A549 (cell line): ENCODE measurements at places on chromosomes 16 and 17.
A peak's percentile ranks its signal among the peaks of the same experiment; 100 is the strongest.

DNA sequence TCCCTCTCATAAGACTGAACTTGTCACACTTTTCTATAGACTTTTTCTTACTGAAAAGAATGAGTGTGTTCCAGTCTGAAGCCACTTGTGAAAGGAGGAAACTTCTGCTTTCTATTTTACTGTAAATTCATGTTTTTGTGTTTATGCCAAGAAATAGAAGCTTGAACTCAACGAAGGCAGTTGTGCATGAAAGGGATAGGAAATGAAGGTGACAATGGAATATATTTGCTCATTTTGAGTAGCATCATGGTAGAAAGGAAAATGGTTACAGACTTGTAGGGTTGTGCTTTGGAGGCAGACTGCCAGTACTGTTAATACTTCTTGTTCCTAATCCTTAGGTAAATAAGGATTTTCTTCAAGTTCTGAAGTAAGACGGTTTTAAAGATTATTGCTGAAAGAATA lies 8.1 kb downstream of the CLTC start:
- no peak for DNase-seq

- DNase-seq = peak; percentile 56
Measured at GRCh38 chr16:89453501-89454321, 36.6 kb downstream of the ANKRD11 start.

- no peak for DNase-seq
Measured at GRCh38 chr17:57236686-57237299, 19.5 kb upstream of the MSI2 start.

DNA sequence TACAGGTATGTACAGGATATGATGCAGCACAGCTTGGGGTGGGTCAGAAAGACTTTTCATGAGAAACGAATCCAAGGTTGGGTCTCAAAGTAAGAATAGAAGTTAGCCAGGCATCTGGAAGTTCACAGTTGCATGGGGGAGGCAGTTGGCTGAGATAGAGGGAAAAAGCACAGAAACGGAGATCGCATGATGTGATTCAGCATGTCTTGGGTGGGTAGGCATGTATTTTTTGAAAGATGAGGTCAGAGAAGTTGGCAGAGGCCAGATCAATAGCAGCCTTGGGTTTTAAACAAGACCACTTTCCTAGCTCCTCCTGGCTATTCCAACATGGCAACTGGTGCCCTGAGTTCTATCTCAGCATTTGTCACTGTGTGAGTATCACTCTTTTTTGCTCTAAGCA lies 67.2 kb downstream of the PCTP start:
- DNase-seq = no peak

GRCh38 chr17:74712756-74713155 lies at the start of gene CD300LF:
Gene CD300LF (minus strand): TSS chr17:74712923. CDS start chr17:74712866, 57 bp downstream.
- DNase-seq = no peak

- DNase-seq = no peak
Measured at GRCh38 chr16:87601401-87601981, 817 bp upstream of the JPH3 start.

GRCh38 chr16:68490829-68491575 lies 42.7 kb upstream of the SMPD3 start:
- peak; percentile 62 for DNase-seq

DNA sequence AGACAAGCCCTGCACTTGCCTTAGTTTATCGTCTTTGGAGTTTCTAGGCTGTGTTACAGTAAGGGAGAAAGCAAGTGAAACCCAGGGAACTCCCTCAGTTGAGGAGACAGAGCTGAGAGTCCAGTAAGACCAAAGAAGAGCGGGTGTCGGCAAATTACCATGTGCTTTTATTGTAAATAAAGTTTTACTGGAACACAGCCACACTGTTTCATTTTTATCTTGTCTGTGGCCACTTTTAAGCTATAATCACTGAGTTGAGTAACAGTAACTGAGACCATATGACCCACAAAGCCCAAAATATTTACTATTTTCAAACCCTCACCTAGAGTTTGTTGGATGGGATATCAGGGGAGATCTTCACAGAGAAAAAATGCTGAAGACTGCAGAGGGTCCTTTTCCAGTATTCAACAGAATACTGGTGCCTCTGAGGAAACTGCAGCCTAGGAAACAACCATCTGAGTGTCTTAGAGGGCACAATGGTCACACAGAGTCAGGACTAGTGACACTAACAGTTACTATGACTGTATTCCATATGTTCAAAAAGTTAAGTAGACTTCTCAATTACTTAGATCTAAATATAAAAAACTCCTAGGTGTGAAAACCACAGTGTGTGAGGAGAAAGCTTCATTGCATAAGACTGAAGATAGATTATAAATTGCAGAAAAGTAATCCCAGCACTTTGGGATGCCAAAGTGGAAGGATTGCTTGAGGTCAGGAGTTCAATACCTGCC lies 351.1 kb upstream of the TBX2 start:
- no peak for DNase-seq

DNA sequence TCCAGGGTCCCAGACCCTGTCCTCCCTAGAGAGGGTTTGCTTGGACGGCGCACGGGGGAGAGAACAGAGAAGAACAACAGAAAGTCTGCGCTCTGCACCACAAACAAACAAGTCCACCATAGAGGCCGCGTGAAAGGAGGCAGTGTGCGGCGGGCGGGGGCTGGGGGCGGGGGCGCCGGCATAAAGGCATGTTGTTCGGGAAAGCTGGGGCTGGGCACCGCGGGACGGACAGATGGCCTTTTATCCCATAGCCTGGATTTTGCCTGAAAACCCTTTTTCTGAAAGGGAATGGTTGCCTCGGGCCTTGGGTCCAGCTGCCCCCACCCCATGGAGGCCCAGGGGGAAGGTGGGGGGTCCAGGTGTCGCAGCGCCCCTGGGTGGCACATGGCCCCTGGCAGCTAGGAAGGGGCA lies 26.0 kb downstream of the FA2H start:
- DNase-seq = no peak

GRCh38 chr17:48056246-48056745 lies 8.1 kb downstream of the NFE2L1 start:
- DNase-seq = no peak

DNA sequence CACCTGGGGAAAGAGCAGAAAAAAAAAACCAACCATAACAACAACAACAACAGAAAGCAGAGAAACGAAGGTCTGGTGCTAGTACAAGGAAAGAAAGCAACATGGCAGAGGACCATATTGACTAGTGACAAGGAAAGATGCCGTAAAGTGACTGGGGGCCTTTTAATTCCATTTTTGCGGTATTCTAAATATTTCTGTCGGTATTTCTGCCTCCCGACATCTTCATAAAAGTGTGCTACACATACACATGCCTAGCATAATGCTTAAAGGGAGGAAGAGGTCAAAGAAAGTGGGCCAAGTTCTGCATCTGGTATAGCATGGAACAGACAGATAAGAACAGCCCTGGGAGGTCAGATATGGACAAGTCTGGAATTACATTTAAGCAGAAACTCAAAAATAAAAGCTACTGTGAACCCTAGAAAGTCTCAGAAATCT lies 19.5 kb upstream of the RNF43 start:
- DNase-seq = no peak

DNA sequence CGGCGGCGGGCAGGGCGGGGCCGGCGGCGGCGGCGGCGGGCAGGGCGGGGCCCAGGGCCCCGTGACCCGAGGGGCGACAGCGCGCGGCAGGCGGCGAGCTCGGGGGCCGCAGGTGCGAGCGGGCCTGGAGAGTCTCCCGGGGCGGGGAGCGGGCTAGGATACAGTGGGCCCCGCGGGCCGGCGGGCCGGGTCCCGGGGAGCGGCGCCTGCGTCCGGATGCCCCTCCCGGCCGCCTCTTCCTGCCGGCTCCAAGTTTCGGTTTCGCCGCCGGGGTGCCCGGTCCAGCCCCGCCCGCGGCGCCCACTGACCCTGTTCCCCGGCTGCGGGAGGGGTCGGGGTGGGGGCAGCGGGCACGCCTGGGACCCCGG lies at the start of gene RNF213:
Gene RNF213 (plus strand): TSS at position 62 of the 368 bp plus-strand sequence. CDS start 2,830 bp downstream, outside the sequence.
- peak; percentile 83 for DNase-seq

GRCh38 chr16:3909791-3910583 lies 29.5 kb upstream of the CREBBP start:
- no peak for DNase-seq

DNA sequence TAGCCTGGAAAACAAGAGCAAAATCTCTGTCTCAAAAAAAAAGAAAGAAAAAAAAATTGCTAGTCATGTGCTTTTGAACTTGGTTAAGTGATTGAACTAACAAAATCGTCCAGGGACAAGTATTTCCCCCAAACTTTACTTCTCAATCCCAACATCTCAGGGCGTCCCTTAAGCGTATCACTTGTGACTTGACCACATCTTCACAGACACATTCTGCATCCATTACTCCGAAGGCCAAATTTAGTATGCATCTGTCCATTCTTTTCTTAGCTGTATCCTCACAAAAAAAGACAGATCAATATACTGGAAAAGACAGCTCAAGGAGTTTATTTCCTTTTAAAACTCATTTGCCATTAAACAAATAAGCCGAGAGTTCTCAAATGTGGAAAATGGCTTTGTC lies 5.9 kb upstream of the JPT1 start:
- no peak for DNase-seq

DNA sequence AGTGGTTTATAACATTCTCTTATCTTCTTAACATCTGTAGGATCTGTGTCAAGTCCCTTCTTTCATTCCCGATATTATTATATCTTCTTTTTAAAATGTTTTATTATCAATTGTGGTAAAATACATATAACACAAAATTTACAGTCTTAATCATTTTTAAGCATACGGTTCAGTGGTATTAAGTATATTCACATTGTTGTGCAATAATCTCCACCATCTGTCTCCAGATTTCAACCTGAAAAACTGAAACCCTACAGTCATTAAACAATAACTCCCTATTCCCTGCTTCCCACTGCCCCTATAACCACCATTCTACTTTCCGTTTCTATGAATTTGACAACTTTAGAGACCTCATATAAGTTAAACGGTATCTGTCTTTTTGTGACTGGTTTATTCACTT lies 45.5 kb downstream of the CEP112 start:
- no peak for DNase-seq

GRCh38 chr16:57614944-57615343 lies 13.5 kb upstream of the ADGRG1 start:
- DNase-seq = no peak

- DNase-seq = no peak
Measured at GRCh38 chr16:46949241-46949892, 24.1 kb downstream of the DNAJA2 start.

GRCh38 chr16:1441391-1441829 lies 2.9 kb downstream of the CCDC154 start:
- DNase-seq = no peak

DNA sequence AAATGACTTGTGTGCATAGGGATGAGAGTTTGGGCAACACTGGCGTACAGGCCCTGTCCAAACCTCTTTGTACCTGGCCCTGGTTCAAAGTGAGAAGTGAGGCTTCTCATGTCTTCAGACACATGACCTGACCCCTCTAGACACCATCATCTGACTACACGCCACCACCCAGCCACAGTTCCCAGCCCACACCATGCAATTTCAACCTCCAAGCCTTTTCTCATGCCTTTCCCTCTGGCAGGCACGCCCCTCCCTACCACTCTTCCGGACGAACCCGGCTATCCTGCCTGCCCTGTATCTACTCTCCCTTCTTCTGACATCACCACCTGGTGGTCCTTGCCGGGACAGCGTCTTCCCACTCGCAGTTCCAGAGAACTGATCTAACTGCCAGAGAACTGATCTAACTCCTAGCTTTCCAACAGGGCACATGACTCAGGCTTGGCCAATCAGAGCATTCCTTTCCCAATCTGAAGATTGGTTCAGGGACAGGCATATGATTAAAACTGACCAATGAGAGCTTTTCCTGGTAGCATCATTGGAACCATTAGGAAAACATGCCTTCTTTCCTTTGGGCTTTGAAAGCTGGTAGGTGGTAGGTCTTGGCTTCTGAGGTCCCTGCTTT lies 27.1 kb upstream of the IL21R start:
- DNase-seq = peak; percentile 87

DNA sequence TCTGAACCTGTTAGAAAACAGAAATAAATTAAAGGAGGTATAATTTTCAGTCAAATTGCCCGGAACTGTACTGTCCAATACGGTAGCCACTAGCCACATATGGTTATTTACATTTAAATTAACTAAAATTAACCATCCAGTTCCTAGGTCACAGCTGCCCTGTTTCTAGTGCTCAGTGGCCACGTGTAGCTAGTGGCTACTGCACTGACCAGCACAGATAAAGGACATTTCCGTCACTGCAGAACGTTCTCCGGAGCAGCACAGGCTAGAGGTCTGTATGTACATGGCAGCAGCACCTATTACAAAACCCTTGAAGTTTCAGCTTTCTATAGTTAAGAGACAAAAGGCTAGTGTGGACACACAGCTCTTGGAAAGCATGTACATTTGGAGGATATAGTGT lies 33.7 kb downstream of the CPSF4L start:
- no peak for DNase-seq

GRCh38 chr16:84396537-84397008 lies 28.2 kb downstream of the ATP2C2 start:
- peak; percentile 77 for DNase-seq

GRCh38 chr16:31105677-31106213 lies 2.4 kb upstream of the BCKDK start:
- peak; percentile 69 for DNase-seq

- DNase-seq = no peak
Measured at GRCh38 chr17:11238705-11239104, 2.3 kb upstream of the SHISA6 start.

DNA sequence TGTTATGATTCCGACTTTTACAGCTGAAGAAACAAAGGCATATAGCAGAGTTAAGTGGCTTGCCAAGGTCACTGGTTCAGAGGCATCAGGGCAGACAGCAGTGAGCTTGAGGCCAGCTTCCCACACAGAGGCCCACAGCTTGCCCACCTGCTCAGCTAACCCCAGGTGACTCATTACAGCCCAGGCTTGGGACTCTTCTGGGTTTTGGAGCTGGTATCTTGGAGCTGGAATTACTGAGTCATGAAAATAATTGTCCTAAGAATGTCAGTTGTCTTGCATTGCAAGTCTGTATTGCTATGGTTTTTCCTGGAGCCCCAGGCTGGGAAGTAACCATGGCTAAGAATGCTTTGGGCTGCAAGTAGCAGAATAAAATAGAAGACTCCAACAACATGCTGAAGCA lies 32.4 kb upstream of the IRX3 start:
- no peak for DNase-seq

DNA sequence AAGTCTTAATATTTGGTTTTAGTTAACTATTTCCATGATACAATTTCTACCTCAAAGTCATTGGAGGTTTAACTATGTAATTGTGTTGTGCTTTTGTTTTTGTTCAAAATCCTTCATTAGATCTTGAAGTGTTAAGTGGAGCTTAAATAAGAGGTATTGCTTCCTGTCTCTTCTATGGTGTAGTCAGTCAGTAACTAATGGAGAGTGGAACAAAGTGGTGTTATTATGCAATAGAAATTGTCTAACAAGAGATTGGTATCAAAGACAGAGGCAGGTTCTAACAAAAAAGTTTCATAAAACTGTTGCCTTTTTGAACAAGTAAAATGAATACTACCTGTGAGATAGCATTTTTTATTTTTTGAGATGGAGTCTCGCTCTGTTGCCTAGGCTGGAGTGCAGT lies 45.2 kb downstream of the GRB7 start:
- no peak for DNase-seq

- no peak for DNase-seq
Measured at GRCh38 chr17:32523017-32523680, 36.4 kb downstream of the CDK5R1 start.

DNA sequence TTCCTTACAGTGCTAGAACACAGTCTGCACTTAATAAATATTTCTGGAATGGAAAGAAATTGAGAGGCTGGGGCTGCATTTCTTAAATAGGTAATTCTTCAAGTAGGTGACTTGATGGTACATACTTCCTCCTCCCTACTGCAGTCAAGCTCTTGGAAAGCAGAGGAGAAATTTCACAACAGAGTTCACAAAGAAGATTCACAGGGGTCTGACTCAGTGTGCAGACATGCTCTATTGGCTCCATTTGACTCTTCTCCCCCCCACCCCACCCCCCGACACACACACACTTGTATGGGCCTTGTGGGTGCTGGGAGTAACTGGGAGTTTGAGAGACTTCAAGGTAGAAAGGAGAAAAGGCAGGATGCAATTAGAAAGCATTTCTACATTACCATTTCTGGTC lies 6.2 kb upstream of the MYOCD start:
- DNase-seq = peak; percentile 72
